ENCODE measurements at places on chromosomes 11 and 22.

DNA sequence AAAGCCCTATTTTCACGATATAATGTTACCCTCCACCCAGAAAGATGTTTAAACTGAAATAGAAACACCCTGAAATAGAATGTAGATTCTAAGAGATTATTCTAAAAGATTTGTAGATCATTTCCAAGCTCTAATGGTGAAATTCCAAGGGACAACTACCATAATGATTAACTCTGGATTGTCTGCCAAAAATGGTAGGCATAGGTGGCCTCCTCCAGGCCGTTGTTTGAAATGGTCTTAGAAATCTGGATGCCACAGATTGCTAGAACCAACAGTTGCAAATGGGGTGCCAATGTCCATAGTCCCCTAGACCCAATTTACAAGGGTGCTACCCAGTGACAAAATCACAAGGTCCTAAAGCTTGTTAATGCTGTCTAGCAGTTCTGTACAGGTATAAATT, 6.7 kb upstream of the SLC6A5 start:
- no peak for DNase-seq

DNA sequence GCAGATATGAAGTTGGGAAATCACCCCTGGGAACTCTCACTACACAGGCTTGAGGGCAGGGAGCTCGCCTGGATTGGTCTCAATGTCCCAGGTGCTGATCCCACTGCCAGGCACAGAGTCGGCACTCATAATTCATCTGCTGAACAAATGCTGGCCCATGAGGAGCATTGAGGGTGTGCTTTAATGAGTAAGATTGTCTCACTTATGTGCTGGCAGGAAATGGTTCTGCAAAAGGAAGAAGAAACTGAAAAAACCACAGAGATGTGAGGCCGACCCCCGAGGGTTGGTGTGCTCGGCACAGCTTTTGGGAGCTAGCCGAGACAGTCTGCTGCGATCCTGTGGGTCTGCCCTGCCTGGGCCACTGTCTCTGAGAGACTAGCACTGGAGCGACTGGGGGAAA, 9.4 kb downstream of the PLAAT2 start:
- DNase-seq = no peak

DNA sequence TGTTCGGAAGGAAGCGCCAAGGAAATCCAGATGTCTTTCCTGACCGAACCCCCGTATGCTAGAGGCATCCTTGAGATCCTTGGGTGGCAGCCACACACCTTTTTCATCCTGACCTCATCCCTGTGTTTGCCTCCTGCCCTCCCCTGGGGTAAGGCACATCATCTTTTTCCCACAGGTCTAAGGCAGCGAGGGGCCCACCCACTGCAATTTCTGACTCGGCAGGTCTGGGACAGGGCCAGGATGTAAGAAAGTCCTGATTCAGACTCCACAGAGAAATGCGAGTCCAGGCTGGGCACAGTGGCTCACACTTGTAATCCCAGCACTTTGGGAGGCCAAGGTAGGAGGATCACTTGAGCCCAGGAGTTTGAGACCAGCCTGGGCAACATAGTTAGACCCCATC, 10.5 kb downstream of the ZMAT5 start:
- no peak for DNase-seq

DNA sequence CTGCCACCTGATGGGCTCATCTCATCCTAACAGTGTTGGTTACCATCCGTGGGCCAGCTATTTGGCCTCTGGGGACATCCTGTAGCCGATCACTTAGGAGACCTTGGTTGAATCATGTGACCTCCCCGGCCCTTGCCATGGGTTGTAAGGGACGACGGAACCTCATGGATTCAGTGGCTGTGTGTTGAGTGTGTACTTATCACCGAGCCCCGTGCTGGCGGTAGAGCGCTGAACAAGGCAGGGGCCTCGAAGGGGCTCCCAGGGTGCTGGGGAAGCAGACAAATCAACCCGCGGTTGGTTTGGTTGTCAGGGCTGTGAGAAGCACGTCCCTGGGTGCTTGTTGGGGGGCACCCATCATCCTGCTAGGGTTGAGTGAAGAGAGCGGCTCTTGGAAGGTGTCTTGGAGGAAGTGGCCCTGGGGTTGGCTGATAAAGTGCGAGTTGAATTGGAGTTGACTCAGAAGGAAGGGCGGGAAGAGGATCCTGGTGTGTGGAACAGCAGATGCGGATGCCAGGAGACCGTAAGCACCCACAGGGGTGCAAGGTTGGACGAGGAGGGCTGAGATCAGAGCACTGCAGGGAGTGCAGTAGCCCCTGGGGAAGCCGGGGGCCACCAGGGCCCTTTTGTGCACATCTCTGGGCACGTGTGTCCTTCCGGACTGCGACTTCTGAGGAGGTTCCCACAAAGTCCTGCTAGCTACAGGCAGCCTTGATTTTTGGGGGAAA, 53.6 kb downstream of the MPPED1 start:
- DNase-seq = no peak

- no peak for DNase-seq
Observed at GRCh38 chr11:74318241-74318932, 6.9 kb upstream of the P4HA3 start.

GRCh38 chr22:27829620-27830019, 28.1 kb upstream of the MN1 start:
- no peak for DNase-seq

GRCh38 chr22:39655831-39656230, 85.3 kb downstream of the CACNA1I start:
- DNase-seq = no peak

- DNase-seq = no peak
Observed at GRCh38 chr11:113118104-113118503, 156.9 kb downstream of the NCAM1 start.

DNA sequence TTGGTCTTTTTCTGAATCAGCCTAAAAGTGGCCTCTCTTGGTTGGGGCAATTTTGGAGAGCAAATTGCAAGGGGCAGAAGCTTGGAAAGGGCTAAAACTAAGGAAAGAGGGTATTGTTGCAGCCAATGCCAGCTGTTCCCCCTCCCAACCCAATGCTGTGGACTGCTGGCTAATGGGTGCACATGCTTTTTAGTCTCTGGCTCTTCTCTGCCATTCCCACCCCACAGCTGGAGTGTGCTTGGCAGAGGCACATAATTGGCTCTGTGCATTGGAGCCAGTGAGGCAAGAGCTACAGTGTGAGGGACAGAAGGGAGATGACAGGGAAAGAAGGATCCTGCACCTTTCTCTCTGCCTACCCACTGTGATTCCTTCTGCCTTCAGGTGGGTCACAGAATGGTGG, 140.0 kb downstream of the NECTIN1 start:
- no peak for DNase-seq

DNA sequence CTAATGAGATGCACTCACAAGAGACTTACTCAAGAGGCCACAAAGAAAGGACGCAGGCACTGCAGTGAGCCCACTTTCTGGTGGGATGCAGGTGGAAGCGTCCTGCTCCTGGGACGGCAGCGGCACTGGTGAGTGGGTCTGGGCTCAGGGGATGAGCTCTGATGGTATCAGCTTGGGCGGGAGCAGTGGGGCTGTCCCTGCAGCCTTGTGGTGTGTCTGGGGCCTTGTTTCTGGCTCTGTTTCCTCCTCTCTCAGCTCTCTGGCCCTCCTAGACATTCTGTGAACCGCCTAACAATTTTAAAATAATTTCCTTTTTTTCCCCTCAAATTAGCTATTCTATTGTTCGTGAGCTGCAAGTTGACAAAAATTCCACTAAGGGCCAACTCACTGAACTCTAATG, 8.8 kb upstream of the ST14 start:
- no peak for DNase-seq

DNA sequence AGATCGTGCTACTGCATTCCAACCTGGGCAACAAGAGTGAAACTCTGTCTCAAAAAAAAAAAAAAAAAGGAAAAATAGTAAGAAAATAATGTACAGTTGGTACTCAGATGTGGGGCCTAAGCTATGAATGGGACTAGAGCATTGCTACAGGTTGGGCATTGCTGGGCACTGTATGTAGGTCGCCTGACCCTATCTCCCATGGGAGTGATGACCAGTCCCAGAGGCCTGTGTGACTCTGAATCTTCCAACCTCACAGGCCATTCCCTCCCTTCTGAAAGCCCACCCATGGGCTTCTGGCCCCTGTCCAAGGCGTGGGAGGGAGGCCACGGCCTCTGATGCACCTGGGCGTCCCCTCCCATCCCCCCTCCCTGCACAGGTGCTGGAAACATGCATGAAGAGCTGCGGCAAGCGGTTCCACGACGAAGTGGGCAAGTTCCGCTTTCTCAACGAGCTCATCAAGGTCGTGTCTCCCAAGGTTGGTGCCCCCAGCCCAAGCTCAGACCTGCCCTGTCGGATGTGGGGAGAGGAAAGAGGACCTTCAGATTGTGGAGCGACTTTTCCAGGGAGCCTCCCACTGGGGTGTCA, 9.5 kb downstream of the GGA1 start:
- no peak for DNase-seq

DNA sequence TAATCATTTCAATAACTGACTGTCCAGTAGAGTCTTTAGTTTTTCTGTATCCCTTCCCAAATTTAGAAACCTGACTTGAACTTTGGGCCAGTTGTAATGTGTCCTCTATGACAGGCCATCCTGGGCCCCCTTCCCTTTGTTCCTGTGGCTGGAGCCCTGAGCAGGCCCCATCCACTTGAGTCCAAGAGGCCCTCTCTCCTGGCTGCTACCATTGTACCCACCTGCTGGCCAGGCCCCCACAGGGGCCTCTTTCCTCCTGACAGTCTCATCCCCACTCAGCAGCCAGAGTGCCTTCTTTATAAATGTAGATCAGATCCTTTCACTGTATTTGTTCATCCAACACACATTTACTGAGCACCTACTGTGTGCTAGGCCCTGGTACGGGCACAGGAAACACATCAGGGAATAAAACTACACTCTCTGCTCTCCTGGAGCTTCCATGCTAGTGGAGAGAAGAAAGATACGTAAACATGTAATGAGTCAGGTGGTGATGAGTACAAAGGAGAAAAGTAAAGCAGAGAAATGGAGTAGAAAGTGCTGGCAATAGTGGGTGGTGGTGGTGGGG, 2.7 kb upstream of the LRP5 start:
- DNase-seq = no peak

GRCh38 chr22:45720839-45721378, 49.3 kb downstream of the ATXN10 start:
- no peak for DNase-seq

GRCh38 chr11:57793351-57794115, 31.9 kb downstream of the CTNND1 start:
- DNase-seq = no peak

GRCh38 chr11:25423436-25424199, 908.3 kb upstream of the ANO3 start:
- DNase-seq = no peak

DNA sequence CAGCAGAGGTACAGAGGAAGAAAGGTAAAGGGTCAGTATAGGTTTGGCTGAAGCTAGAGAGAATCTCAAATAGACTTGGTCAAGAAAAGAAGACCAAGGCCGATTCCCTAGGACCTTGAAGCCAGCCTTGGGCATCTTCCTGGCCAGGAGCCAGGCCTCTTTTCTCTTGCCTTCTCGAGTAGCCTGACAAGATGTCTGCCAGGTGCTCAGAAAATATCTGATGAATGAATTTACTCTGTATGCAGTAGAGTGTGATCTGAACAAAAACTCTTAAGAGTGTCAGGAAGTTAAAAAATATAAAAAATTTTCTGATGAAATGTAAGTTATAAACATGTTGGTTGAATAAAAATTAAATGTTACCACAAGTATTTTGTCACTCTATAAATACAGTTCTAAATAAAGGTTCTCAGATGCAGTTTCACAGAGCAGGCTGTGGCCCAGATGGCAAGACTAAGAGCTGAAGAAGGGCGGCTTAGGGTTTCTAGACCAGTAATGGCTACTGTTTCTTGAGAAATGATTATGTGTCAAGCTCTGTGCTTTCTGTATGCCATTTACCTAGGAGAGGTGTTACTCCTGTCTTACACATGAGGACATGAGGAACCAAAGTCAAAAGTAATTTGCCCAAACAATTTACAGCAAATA, 98.1 kb downstream of the ATXN10 start:
- DNase-seq = no peak

- no peak for DNase-seq
Observed at GRCh38 chr11:2466069-2466801, 21.4 kb downstream of the KCNQ1 start.

- DNase-seq = no peak
Observed at GRCh38 chr11:66643745-66644437, 5.4 kb downstream of the RBM4 start.

GRCh38 chr11:2558397-2558796, 113.6 kb downstream of the KCNQ1 start:
- no peak for DNase-seq

DNA sequence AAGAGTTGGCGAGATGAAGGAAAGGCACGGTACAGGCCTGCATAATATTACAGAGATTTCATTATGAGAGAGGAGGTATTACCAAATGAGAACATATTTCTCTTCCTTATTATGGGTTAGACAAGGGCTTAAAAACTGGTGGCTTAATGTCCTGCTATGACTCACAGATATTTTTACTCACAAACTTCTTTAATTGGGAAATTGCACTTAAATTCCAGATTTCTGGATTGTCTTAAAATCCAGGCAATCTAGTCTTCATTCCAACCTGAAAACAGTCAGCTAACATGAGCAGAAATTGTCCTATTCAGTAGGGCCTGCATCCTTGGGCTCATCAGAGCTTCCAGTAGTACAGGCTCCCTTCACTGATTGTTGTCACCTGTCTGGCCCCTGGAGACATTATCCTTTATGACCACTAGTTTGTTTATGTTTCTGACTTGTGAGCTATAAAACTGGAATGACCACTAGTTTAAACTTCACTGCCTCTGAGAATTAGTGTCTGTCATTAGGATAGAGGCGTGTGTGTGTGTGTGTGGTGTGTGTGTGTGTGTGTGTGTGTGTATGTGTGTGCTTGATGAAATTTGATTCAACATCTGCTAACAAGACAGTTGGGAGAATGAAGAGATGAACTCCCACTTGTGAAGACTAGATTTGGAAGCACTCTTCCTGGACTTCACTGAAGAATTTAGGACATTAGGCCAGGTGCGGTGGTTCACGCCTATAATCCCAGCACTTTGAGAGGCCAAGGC, 25.1 kb downstream of the DBX1 start:
- no peak for DNase-seq

DNA sequence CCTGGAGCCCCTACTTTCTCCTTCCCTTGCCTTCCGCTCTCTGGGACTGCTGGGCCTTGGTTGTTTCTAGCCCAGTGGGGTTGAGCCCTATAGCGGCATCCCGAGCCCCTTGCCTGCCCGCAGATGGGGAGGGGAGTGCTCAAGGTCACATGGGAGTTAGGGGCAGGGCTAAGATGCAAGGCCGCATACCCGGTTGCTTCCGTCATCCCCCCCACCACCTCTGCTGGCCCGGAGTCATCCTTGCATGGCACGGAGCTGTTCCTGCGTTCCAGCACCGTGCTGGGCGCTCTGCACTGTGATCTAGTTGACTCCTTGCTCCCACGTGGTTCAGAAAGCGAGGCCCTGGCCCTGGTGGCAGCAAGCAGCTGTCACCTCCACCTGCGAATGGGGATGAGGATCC, 18.0 kb downstream of the FLRT1 start:
- no peak for DNase-seq

Data from AG08396 (cell line).